Heart left ventricle (tissue), 16 donors: ENCODE measurements at places on chromosomes 2 and 18. TPM values are rescaled to one million over a fixed set of nuclear protein-coding genes. Genes with fewer than 3 reads are reported as not detected.

The STEAP3 gene
- total RNA-seq, result 38.5 TPM

The HOXD10 gene
- total RNA-seq, result not detected

GRCh38 chr2:133362061-133362476 is 206.2 kb downstream of the NCKAP5 start:
- no peaks in the 10 kb centered on the region for H3K27me3 ChIP-seq
- H3K4me3 ChIP-seq, result no peak overlapping the region
- no peaks in the 10 kb centered on the region for H3K36me3 ChIP-seq
- H3K4me1 ChIP-seq, result no peaks in the 10 kb centered on the region

The LHCGR gene
- total RNA-seq, result not detected

The SLC4A3 gene
- total RNA-seq, result 249 TPM

DNA sequence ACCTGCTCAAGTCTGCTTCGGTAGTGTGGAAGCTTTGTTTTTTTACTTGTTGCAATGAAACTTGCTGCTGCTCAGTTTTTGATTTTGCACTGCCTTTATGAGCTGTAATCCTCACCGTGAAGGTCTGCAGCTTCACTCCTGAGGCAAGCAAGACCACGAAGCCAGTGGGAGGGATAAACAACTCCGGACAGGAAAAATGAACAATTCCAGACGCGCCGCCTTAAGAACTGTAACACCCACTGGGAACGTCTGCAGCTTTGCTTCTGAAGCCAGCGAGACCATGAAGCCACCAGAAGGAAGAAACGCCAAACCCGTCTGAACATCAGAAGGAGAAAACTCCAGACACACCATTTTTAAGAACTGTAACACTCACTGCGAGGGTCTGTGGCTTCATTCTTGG is 245.7 kb upstream of the REG3G start:
- no peaks in the 10 kb centered on the region for H3K36me3 ChIP-seq
- no peak overlapping the region for H3K4me3 ChIP-seq
- H3K4me1 ChIP-seq, result no peaks in the 10 kb centered on the region
- no peak overlapping the region for H3K27ac ChIP-seq

DNA sequence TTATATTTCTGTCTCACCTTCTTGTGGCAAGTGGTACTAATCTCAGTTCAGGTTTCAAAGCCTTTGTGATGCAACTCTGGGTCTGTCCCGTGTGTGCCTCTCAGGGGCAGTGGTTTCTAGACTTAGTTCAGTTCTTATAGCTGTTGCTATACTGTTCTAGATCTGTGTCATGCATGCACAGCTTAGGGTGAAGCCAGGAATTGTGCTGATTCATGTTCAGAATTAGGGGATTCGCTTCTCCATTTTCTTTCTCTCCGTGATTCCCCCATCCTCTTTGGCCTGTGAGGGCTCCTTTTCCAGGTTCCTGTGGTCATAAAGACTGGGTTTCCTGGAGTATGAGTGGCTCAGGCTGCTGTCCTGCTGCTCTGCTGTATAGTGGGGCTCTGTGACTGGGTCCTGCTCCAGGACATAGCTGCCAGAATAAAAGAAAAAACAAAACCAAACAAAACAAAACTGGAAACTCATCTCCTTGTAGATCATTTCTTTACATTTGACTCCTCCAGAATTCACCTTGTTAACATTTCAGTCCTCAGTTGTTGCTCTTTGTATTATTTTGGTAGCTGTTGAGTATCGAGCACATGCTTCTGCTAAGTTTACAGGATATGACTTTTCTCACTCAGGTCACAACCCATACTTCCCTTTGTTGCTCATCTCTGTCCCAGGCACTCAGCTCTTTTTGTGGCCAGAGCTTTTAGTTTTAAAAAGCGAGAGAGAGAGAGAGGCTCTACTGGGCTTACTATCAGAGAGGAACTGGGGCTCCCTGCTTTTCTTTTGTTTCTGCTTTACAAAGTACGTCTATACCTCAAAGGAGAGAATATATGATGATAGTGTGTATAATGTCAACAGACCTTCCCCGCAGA is 34.2 kb downstream of the CERS6 start:
- H3K4me1 ChIP-seq, result no peaks in the 10 kb centered on the region
- no peaks in the 10 kb centered on the region for H3K36me3 ChIP-seq
- H3K27me3 ChIP-seq, result no peaks in the 10 kb centered on the region
- no peak for DNase-seq

GRCh38 chr2:37471994-37472393 is 127.6 kb downstream of the QPCT start:
- H3K27me3 ChIP-seq, result no peaks in the 10 kb centered on the region
- H3K27ac ChIP-seq, result no peak overlapping the region
- H3K4me1 ChIP-seq, result peaks cover 11% of the 10 kb centered on the region
- H3K4me3 ChIP-seq, result no peak overlapping the region
- H3K36me3 ChIP-seq, result no peaks in the 10 kb centered on the region
- no peak for DNase-seq

The ARHGAP15 gene
- total RNA-seq, result 4.0 TPM

- H3K27me3 ChIP-seq, result no peaks in the 10 kb centered on the region
- no peaks in the 10 kb centered on the region for H3K36me3 ChIP-seq
- H3K4me1 ChIP-seq, result no peaks in the 10 kb centered on the region
- no peak for DNase-seq
- no peak overlapping the region for H3K27ac ChIP-seq
- H3K4me3 ChIP-seq, result no peak overlapping the region
Observed at GRCh38 chr2:85878719-85879370, 9.9 kb downstream of the ST3GAL5 start.

DNA sequence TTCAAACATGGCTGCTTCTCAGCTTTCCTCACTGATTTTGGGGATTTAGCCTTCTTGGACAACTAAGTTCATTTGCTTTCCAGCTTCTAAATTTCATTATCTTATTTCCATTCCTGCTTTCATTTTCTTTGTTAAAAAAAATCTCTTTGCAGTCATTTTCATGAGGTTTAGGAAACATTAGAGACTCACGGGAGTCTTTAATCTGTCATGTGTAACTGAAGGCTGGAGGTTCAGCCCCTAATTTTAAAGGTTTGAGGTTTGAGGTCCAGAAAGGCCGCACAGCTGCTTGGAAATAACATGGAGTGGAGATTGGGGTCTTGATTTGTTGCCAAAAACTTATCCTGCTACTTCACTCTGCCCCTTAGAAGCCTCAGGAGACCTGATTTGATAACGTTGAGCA is 30.3 kb downstream of the PROKR1 start:
- H3K27ac ChIP-seq, result no peak overlapping the region
- H3K36me3 ChIP-seq, result no peaks in the 10 kb centered on the region
- no peaks in the 10 kb centered on the region for H3K4me1 ChIP-seq
- no peak overlapping the region for H3K4me3 ChIP-seq
- no peaks in the 10 kb centered on the region for H3K27me3 ChIP-seq

GRCh38 chr2:119671752-119672151 is 7.2 kb upstream of the TMEM177 start:
- H3K36me3 ChIP-seq, result no peaks in the 10 kb centered on the region
- no peaks in the 10 kb centered on the region for H3K4me1 ChIP-seq
- H3K4me3 ChIP-seq, result no peak overlapping the region
- H3K27me3 ChIP-seq, result no peaks in the 10 kb centered on the region

The TFCP2L1 gene
- total RNA-seq, result 0.16 TPM

DNA sequence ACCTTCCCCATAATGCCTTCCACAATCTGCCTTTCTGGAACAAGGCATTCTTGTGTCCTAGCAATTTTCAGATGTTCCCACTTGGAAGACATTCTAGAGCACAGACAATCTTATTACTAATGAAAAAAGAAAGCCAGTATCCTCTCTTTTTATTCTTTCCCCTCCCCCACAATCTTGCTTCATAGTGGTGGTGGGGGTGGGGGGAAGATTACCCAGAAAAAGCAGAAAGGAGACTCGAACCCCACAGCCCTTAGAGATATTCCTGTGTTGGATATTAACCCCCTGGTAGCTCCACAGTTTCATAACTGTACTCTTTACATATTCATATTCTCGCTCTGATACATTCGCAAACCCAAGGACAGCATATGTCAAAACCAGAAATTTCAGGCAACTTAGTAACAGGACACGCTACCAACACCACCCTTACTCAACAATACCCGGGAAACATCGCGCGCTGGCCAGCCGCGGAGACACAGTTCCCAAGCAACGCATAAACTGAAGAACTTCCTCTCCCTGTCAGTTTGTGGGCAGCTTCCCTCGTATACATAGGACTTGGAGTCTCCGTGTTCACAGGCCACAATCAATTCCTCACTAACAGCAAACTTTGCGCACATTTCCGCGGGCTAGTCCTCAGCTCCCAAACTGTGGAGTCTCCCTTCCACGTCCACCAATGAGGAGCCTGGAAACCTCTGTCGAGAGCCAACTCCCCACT is 793 bp downstream of the NR4A2 start:
- no peaks in the 10 kb centered on the region for H3K27me3 ChIP-seq
- H3K4me1 ChIP-seq, result peaks cover 5% of the 10 kb centered on the region
- no peaks in the 10 kb centered on the region for H3K36me3 ChIP-seq
- DNase-seq, result peak; percentile 80
- peak overlapping the region; percentile 100 for H3K27ac ChIP-seq

The STPG4 gene
- total RNA-seq, result 0.52 TPM

DNA sequence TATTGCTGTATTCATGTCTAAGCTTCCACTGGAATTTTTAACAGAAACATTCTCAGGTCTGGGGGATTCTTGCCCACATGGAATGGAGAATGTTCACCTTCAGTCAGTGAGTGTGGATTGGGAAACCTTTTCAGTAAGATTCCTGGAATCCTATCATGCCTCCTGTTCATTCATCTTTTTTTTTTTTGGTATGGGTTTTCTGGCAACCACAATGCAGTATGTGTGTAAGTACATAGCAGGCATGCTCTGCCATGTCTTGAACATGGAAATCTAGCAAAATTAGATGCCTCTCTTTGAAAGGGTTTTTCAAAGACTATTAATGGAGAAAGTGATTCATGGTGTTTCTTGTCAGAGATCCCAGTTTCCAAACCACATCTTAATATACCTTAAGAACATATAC is 176.5 kb downstream of the LTBP1 start:
- no peaks in the 10 kb centered on the region for H3K36me3 ChIP-seq
- no peak overlapping the region for H3K27ac ChIP-seq
- H3K27me3 ChIP-seq, result no peaks in the 10 kb centered on the region
- DNase-seq, result no peak
- no peak overlapping the region for H3K4me3 ChIP-seq

GRCh38 chr18:34595690-34596089 is 114.4 kb upstream of the DTNA start:
- H3K36me3 ChIP-seq, result no peaks in the 10 kb centered on the region
- H3K4me3 ChIP-seq, result no peak overlapping the region
- H3K27me3 ChIP-seq, result no peaks in the 10 kb centered on the region

GRCh38 chr2:10591207-10591606 is 98.6 kb downstream of the NOL10 start:
- H3K27me3 ChIP-seq, result no peaks in the 10 kb centered on the region
- H3K4me1 ChIP-seq, result no peaks in the 10 kb centered on the region
- H3K36me3 ChIP-seq, result peaks cover 63% of the 10 kb centered on the region
- no peak overlapping the region for H3K4me3 ChIP-seq
- H3K27ac ChIP-seq, result no peak overlapping the region

- H3K27ac ChIP-seq, result no peak overlapping the region
- H3K4me1 ChIP-seq, result no peaks in the 10 kb centered on the region
- H3K27me3 ChIP-seq, result no peaks in the 10 kb centered on the region
- no peak overlapping the region for H3K4me3 ChIP-seq
Observed at GRCh38 chr2:6671913-6672312, 193.8 kb downstream of the CMPK2 start.

DNA sequence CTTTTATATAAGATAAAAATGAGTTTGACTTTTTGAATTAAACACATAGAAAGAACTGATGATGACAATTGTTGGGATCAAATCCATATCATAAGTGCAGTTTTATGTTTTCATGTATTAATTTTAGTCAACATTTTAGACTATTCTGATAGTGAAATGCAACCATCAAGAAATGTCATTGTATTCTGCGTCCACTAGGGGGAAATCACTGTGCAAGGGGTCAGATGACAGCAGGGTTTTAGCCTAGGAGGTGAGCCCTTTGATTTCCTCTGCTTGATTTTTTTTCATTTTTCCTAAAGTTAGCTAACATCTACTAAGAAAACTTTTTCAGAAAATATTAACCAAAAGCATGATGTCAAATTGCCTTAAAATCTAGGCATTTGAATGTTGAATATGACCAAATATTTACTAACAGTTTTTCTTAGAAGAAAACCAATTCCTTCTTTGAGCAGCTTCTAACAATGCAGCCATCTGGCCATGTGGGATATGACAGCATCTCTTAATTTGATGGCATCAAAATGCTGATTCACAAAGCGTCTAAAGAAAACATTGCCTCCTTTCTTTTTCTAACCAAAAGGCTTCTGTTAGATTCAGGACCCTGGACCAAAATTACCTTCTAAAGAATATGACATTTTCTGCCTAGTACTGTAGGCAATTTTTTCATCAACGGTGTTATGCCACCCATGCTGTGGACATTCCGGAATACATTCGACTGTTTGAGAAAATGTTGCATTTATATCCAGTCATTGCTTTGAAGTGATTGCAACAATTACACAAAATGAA is 141.5 kb downstream of the SPHKAP start:
- no peak for DNase-seq
- no peaks in the 10 kb centered on the region for H3K4me1 ChIP-seq

GRCh38 chr18:48050176-48050575 is 119.7 kb upstream of the SMAD2 start:
- H3K27ac ChIP-seq, result no peak overlapping the region
- H3K4me1 ChIP-seq, result no peaks in the 10 kb centered on the region
- H3K27me3 ChIP-seq, result no peaks in the 10 kb centered on the region
- peak; percentile 53 for DNase-seq
- no peaks in the 10 kb centered on the region for H3K36me3 ChIP-seq
- H3K4me3 ChIP-seq, result no peak overlapping the region

DNA sequence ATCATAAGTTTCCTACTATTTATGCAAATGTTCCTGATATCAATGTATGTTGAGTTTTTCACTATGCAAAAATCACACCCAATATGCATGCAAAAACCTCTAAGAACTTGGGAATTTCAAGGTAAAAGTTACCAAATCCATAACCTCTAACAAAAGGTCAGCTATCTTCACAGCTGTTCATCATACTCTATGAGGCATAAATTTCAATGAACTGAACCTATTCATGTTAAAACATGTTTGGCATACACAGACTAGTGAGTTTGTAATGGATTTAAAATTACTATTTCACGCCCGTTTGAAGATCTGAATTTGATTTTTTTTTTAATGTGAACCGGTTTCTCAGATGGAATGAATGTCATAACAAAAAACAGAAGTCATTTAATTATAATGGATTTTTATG is 100.2 kb downstream of the ATAD2B start:
- no peaks in the 10 kb centered on the region for H3K27me3 ChIP-seq
- H3K4me3 ChIP-seq, result no peak overlapping the region
- DNase-seq, result no peak
- no peak overlapping the region for H3K27ac ChIP-seq
- peaks cover 49% of the 10 kb centered on the region for H3K36me3 ChIP-seq

DNA sequence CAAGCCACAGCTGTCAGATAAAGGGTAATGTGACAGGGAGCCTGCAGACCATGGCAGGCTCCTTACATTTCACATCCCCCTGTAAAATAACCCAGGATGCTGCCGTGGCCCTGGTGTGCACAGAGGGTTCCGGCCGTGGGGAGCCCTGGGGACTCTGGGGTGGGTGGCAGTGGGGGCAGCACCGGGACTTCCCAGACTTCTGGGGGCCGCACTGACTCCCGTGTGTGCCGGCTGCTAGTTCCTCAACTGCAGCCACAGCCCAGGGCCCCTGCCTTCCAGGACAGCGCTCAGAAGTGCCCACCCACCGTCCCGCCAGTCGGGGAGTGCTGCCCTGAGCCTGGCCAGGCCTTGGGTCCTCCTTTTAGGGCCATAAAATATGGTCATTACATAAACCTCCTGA is 56.5 kb downstream of the CIB4 start:
- H3K4me1 ChIP-seq, result no peaks in the 10 kb centered on the region
- no peaks in the 10 kb centered on the region for H3K36me3 ChIP-seq
- no peaks in the 10 kb centered on the region for H3K27me3 ChIP-seq
- H3K4me3 ChIP-seq, result no peak overlapping the region

- no peaks in the 10 kb centered on the region for H3K4me1 ChIP-seq
- H3K27ac ChIP-seq, result no peak overlapping the region
- H3K27me3 ChIP-seq, result peaks cover 70% of the 10 kb centered on the region
- H3K4me3 ChIP-seq, result no peak overlapping the region
- H3K36me3 ChIP-seq, result no peaks in the 10 kb centered on the region
- no peak for DNase-seq
Observed at GRCh38 chr2:26582890-26583289, 58.3 kb downstream of the CIB4 start.

The CYRIA gene
- 2.4 TPM for total RNA-seq
